ENCODE measurements at places on chromosomes 6 and 20.

DNA sequence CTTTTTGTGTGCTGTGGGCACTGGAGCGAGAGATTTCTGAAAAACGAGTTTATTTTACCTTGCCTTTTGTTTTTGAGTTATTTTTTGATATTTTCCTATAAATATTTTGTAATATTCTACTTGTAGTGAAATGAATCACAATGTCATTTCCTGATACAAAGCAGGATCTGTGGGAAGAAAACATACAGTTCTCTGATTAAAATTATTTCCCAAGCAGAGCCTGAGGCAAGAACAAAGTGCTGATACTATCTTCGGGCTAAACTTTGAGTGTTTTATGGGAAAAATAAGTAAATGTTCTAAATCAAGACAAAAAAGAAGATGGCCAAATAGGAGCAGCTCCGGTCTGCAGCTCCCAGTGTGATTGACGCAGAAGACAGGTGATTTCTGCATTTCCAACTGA lies 33.7 kb upstream of the ELOVL5 start:
- DNase-seq: no peak

DNA sequence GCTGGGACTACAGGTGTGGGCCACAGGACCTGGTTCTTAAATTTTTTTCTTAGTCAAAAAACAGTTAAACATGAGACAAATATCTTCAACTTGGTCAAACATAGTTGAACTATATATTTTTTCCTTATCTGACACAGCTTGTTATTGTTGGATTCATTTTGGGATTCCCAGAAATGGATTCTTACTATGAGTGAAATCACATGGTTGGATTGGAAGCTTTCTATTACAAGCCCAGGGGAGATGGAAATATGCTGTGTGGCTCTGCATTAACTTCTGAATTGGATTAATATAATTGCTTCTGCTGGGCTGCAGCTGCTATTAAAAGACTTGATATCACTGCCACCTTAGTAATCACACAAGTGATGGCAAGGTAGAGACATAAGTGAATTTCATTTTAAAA lies 126.4 kb upstream of the DUSP22 start:
- no peak for DNase-seq

DNA sequence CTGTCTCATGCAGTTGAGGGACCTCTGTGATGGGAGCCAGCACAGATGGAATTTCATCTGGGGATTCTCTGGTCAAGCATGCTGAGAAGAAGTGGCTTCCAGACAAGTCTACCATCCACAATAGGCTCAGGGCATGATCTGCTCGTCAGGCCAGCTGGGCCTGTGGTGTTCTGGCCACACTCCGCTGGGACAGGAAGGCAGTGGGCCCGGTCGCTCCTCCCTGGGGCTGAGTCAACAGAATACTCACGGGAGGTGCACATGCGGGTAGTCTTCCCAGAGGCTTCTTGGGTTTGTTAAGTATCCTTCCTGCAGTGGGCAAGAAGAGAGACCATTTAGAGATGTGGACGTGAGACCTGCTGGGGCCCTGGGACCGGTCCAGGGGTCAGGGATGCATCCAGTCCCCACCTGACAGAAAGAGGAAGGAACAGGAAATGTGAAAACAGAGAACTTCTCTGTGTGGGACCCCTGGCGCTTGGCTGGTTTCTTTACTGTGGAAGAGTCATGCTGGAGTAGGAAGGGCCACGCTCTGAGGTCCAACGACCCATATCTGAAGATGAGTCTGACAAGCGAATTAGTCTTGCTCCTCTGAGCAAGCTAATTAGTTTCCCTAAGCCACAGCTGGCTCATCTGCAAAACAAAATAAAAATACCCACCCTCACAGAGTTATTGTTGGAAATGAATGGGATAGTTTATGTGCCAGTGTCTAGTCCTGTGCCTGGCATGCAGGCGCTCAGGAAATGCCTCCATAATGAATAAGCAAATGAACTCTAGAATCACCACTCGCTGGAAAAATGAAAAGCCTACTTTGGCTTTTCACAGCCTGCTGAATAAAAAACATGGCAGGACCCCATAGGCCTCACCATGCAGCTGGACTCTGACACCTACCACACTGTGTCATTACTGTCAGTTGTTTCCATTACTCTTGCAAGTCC lies 67.3 kb downstream of the TRAM2 start:
- DNase-seq: no peak

DNA sequence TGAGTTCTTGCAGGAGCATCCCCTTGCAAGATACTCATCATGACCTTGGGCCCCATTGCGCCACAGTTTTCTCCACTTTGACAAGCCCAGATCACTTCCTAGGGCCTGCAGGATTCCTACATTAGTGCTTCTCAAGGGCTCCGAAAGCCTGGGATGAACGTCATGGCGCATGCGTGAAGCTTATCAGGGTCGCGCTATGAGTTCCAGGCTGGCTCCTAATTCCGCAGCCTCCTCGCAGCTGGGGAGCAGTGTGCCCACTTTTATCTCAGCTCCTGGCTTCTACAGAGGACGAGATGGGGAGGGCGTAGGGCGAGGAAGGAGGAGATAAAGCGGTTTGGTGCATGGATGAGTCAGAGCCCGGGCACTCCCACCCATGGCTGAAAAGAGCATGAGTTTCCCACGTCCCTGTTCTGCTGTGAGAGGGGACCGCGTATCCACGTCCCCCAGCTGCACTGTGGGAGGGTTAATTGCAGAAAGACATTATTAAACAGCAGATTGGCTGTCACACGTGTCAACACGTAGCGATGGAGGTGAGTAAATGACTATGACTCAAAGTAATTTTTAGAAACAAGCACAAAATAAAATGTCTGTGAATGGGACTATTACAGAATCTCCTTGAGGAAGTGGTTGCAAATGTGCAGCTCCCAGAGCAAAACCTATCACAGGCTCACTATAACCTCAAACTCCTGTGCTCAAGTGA lies 72.9 kb upstream of the DSP start:
- DNase-seq: no peak

DNA sequence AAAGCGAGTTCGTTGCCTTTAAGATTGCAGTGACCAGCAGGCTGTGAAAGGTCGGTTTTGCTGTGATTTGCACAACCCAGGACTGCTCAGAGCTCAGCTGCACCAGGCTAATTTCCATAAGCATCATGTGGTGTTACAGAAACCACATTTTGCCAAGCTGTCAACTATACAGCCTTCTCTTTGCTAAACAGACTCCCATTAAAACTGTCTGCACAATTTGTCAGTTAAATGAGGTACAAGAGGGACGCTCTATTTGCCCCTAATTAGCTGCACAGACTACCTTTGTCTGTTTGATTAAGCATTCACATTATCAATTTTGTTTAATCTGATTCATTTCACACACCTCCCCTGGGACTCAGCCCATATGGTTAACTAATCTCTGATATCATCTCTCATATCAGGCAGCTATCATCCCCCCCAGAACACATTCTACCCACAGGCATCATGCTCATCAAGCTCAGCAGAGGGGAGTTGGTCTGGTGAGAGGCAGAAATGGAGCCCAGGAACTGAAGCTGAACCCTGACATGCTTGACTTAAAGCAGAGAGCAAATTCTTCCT lies 62.1 kb downstream of the OLIG3 start:
- no peak for DNase-seq

- DNase-seq: no peak
Measured at GRCh38 chr6:397604-398003, 6.1 kb downstream of the IRF4 start.

- no peak for DNase-seq
Measured at GRCh38 chr6:68343901-68344300, 291.2 kb upstream of the ADGRB3 start.

DNA sequence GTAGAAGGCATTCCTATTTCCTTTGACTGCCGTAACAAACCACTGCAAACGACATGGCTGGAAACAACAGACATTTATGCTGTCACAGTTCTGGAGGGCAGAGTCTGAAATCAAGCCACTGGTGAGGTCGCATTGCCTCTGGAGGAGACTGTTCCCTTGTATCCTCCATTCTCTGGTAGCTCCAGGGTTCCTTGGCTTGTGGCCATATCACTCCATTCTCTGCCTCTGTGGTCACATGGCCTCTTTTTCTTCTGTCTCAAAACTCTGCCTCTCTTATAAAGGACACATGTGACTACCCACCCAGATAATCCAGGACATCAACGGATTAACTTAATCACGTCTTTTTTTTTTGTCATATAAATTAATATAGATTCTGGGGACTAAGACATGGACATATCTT lies 84.4 kb downstream of the LYRM2 start:
- DNase-seq: no peak

- no peak for DNase-seq
Measured at GRCh38 chr6:4607793-4608192, 168.4 kb upstream of the CDYL start.

GRCh38 chr6:152605342-152605741 lies 31.8 kb downstream of the SYNE1 start:
- no peak for DNase-seq

DNA sequence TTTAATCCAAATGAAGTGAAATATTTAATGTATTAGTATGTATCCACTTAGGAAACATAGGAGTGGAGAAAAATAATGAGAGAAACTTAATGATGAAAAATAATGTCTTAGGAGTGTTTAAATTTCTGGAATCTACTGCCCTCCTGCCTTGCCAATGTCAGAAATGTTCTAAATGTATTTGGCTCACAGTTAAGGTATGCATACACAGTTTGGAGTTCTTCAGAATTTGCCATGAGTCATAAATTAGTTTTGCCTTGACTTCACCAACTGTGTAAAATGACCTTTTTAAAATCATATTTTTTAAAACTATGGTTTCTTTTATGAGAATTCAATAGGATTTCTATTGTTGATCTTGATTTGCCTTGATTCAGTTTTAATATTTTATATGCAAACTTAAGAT lies 191.7 kb upstream of the HSF2 start:
- no peak for DNase-seq

DNA sequence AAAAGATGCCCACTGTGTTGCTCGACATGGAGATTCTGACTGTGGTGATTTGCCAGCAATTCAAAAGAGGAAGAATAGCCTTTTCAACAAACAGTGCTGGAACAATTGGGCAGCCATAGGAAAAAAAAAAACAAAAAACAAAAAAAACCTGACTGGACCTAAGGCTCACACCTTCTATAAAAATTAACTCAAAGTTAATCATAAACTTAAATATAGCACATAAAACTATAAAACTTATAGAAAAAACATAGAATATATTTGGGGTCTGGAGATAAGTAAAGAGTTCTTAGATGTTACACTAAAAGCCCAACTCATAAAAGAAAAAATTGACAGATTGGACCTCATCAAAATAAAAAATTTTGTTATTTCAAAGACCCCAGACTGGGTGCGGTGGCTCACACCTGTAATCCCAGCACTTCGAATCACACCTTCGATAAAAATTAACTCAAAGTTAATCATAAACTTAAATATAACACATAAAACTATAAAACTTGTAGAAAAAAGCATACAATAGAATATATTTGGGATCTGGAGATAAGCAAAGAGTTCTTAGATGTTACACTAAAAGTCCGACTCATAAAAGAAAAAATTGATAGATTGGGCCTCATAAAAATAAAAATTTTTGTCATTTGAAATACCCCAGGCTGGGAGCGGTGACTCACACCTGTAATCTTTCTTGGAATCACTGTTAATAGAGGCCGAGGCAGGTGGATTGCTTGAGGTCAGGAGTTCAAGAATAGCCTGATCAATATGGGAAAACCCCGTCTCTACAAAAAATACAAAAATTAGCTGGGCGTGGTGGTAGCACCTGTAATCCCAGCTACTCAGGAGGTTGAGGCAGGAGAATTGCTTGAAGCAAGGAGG lies 115.6 kb upstream of the FAM83B start:
- DNase-seq: no peak

- no peak for DNase-seq
Measured at GRCh38 chr20:23032750-23033078, 2.4 kb upstream of the SSTR4 start.

DNA sequence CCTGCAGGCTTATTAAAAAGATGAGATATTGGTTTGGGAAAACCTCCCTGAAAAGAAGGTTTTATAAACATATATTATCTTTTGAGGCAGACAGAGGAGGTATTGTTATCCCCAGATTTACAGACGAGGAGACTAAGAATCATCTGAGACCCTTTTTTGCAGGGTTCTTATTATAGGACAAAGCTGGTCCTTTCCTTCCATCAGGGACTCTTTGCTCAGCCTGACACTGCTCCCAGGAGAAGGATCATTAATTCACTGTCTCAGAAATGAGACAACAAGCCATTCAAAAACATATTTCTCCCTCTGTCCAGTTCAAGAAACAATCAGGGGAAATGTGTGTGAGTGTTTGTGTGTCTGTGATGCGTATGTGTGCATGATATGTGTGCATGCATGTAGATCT lies 33.5 kb downstream of the HIVEP2 start:
- no peak for DNase-seq

GRCh38 chr6:115882771-115883170 lies 177.9 kb downstream of the FRK start:
- DNase-seq: no peak

DNA sequence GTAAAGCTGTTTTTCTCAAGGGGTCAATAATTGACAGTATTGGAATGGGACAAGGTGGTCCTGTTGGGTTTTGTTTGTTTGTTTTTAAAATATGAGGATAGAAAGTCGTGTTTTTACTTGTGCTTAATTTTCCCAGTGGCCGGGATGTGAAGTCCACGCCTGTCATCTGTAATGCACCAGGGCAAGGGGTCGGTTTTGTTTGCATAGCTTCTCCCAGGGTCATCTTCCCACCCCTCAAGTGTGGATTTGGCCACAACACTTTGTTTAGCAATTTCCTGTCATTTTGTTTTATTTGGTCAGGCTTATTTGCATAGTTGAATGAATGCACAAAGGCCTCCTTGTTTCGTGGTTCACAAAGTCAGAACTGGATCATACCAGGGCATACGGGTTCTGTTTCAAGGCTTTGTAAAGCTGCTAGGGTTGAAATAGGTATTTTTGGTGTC lies 29.8 kb downstream of the SYNJ2 start:
- no peak for DNase-seq

GRCh38 chr6:66970373-66970772 lies 1263.3 kb upstream of the EYS start:
- DNase-seq: no peak

DNA sequence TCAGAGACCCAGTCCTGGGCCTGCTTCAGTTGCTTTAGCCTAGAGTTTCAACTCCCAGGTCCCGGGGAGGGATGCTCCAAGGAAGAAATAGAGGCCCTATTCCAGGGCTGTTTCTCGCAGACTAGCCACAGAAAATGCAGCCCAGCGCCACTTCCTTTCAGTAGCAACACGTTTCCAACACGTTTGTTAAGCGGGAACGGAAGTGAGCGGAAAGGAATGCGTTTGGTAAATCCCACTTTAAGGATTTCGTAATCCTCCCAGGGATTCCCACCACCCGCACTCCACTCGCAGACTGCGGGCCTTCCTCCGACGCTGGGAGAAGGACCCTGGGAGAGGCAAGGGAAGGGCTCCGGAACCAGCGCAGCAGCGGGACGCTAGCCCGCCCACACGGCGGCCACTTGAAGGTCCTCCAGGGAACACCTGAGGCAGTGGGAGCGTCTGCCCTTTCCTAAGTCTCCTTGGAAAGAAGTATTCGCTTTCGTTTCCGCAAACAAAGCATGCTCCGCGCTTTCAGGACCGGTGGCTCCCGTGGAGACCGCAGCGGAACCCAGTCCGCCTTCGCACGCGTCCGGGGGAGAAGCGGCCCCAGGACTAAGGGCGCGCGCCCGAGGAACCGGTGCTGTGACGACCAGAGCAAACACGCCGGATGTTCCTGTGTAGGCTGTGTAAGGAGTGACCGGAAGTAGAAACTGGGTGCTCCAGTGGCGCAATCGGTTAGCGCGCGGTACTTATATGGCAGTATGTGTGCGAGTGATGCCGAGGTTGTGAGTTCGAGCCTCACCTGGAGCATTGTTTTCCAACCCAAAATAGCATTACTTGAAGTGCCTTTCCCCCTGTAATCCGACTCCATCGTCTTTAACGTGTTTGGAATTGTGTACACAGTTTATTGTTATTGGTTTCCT lies 227.6 kb upstream of the PRSS16 start:
- no peak for DNase-seq
